Activated CD4-positive, alpha-beta T cell treated with anti-CD3 and anti-CD28 coated beads, Interleukin-2, amount 10 ng/mL, durations not matched to agents 7 days and 5 days (primary cell): ENCODE measurements at places on chromosomes 3 and 15. TPM values are rescaled to one million over a fixed set of nuclear protein-coding genes. Genes with fewer than 3 reads are reported as not detected.

GRCh38 chr3:123526474-123526873, 58.4 kb downstream of the HACD2 start:
- peaks cover 30% of the 10 kb centered on the region for H3K4me1 ChIP-seq
- peaks cover 12% of the 10 kb centered on the region for H3K36me3 ChIP-seq
- no peak overlapping the region for H3K27ac ChIP-seq
- no peak overlapping the region for H3K4me3 ChIP-seq
- DNase-seq = no peak
- H3K27me3 ChIP-seq = no peaks in the 10 kb centered on the region

MUC4 gene
- total RNA-seq = under 0.01 TPM

EBLN2 gene
- 6.9 TPM for total RNA-seq

DNA sequence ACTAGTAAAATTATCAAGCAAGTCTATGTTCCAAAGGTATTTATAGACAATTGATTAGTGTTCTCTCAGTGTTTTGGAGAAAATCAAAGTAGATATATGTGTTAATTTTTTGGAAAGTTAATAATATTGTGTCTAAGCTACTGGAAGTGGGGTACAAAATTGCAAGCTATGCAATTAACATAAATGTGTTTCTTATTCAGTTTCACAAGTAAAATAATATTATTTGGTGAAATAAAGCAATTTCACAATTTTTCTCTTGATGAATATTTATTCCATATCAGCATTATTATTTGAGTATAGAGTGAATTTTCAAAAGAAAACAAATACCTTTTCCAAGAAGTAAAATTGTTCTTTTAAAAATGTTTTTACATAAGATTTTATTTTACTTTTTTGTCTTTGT, 1047.7 kb downstream of the TBL1XR1 start:
- H3K27me3 ChIP-seq = no peaks in the 10 kb centered on the region
- H3K4me3 ChIP-seq = no peak overlapping the region
- H3K4me1 ChIP-seq = no peaks in the 10 kb centered on the region
- no peak for DNase-seq

DNA sequence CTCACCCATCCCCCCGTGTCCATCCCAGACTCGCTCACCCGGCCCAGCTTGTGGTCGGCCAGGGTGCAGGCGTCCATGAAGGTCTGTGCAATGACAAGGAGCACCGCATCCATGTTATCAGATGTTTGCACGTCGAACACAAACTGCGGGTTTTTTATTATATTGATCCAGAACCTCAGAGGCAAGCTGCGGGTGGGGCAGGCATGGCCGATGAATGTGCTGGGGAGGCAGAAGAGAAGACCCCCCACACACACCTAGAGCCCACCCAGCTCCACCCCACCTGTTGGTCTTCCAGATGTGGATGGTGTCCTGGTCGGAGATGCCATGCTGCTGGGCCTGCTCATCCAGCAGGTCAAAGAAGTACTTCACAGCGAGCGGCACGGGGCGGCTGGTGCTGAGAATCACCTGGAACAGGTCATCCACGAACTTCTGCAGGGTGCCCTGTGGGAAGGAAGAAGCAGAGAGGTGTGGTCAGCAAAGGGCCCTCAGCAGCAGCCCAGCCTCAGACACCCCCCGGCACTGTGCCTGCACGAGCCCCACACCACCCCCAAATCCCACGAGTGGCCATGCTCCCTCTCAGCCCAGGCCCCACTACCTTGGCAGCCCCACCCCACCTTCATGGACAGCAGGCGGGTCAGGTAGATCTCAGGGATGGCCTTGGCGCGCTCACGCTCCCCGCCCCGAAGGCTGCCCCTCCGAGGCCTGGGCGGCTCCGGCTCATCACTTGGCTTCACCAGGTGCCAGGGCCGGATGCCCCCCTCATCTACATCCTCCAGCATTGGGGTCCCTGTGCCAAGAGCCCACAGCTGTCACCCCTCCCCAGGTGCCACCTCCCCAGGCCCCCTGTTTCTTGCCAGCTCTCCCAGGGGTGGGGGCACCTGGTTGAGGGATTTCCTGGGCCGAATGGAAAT, 20.3 kb downstream of the PLXNB1 start:
- no peaks in the 10 kb centered on the region for H3K36me3 ChIP-seq
- no peak overlapping the region for H3K4me3 ChIP-seq
- H3K4me1 ChIP-seq = no peaks in the 10 kb centered on the region
- no peak overlapping the region for H3K27ac ChIP-seq
